ENCODE measurements at places on chromosomes 2 and 18. TPM values are rescaled to one million over a fixed set of nuclear protein-coding genes. Genes with fewer than 3 reads are reported as not detected.

The CSRNP3 gene
- 11.8 TPM for polyA plus RNA-seq

DNA sequence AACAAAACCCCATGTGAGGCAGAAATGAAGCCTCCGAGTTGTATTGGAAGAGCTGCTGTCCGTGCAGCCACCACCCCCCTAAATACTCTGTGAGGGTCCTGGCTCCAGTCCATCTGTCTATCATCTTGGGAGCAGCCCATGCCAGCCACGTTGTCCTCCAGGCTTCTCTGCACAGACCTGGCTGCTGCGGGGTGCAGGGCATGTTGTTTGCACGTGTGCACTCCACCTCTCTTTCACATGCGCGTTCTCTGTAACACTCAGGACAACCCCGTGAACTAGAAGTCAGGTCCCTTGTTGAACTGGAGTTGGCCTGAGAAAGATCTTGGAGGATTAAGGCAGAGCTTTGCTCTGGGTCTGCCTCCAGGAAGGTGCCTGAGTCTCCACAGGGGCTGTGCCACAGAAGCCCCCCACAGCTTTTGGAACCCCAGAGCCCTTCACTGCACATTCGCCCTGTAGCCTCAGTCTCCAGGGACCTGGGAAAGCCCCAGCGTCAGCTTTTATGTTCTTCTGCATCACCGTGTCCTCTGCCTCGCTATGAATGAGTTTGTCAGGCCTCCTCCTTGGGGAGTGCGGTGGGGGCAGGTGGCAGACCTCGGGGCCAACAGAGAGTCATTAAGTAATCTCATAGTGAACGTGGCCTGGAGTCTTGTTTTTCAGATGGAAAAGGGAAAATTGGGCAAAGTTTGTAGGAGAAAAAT is 16.6 kb downstream of the RTP5 start:
- DNase-seq, result no peak

GRCh38 chr2:173821451-173821850 is 143.7 kb downstream of the SP3 start:
- DNase-seq, result no peak

DNA sequence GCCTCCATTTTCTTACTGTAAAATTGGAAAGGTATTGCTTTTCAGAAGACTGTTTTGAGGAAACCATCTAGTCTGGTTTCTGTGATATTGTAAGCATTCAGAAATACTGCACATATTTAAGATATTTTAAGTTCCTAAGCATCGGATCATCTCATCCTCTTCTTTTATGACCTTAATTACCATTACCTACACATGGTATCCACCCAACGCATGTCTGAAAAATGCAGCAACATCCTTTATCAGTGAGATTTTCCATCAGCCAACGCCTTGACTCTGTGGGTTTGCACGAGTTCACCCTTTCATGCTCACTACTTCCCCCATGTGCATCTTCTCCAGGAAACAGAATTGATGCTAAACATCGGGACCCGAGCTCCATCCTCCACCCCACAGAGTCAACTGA is 84.3 kb downstream of the COL4A4 start:
- no peak for DNase-seq

GRCh38 chr2:201350879-201351278 is 6.3 kb downstream of the FLACC1 start:
- no peak for DNase-seq

DNA sequence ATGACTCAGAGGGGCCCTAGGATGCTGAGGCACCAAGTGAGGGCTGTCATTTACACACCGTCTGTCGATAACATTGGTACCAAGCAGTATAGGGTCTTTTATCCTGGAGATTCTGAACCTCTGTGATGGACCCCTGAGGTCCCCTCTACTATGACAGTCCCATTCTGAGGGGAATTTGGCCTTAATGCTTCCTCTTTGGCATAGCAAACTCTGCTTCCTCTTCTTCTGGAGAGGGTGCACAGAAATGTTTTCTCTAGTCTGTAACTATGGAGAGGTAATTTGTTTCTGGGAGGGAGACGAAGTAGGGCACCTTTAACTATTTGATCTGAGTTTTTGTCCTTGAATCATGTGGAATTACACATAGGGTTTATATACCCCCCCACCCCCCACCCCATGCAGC is 44.8 kb downstream of the INPP4A start:
- no peak for DNase-seq

Data from right renal cortex interstitium (tissue), 3 donors.